Right lung (tissue), 10 donors: ENCODE measurements at places on chromosomes 1 and 21. TPM values are rescaled to one million over a fixed set of nuclear protein-coding genes. Genes with fewer than 3 reads are reported as not detected.

DNA sequence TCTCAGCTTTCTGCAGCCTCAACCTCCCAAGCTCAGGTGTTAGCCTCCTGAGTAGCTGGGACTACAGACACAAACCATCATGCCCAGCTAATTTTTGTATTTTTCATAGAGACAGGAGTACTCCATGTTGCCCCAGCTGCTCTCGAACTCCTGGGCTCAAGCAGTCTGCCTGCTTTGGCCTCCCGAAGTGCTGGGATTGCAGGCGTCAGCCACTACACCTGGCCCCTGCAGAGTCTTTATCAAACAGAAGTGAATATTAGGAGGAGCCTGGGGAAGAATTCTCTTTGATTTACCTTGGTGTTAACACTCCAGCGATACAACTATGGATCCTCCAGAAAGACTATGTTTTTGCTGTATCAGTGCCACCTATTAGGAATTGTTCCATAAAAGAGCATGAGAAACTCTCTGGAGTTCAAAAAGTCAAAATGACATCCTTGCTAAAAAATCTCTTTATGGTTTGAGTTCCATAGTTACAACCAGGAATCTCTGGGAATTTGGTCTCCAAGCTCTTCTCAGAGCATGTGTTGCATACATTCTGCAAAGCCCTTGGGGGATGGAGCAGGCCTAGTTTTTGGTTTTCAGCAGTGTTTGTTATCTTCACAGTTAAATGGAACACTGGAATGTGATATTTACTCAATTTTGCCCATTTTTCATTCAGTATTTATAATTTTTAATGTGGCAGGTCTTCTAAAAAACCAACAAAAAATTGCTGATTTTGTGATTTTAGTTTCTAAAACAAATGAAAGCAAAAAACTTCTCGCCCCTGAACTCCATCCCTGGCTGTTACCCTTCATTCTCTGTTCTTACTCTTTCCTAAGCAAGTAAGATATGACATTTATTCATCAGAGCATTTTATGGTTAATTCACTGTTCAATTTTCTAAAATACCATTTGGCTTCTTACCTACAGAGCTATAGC is 77.3 kb downstream of the OLFML2B start:
- no peak for DNase-seq

DNA sequence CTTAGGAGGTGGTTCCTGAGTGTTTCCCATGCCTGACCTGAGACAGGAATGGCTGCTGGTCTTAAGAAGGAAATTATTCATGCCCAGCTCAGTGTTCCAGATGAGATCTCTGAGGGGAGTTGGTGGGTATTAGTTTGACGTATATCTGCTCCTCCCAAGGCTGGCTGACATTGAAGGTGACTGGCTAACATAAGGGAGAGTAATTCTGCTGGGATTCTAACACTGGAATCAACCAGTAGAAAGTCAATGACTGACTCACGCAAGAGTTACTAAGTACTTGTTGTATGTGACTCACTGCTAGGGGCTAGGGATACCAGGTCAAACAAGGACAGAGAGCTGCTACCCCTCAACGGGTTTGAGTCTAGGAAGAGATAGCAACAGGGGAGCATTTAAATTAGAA is 177.3 kb downstream of the CACNA1E start:
- no peak for DNase-seq

- DNase-seq: no peak
Observed at GRCh38 chr1:9842073-9842711, 18.4 kb upstream of the CLSTN1 start.

DNA sequence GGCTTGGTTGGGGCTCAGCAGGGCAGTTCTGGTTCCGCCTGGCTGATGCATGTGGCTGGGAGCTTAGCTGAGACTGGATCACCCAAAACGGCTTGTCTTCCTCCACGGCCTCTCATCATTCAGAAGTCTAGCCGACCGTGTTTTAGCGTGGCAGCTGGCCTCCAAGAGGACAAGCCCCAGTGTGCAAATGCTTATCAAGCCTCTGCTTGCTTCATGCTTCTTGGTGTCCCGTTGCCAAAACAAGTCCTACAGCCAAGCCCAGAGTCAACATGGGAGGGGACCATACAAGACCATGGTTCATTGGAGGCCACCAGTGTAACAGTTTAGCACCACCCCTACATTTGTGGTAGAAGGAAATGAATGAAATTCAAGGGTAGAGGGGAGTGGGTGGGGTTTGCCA is 10.5 kb upstream of the KDF1 start:
- no peak for DNase-seq

DNA sequence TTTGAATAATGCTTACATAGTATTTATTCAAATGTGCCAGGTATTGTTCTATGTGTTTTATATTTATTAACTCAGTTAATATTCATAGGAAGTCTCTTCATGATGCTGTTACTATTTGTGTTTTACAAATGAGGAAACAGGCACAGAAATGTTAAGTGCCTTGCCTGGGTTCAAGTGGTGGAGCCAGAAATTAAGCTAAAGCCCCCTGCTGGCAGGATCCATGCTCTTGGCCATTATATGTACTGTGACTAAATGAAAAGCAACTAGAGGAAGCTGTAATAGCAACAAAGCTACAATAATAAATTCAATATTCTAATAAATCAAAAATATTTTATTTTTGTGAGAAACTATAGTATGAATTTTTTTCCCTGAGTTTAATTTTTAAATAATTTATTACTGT is 30.0 kb downstream of the IARS2 start:
- no peak for DNase-seq

DNA sequence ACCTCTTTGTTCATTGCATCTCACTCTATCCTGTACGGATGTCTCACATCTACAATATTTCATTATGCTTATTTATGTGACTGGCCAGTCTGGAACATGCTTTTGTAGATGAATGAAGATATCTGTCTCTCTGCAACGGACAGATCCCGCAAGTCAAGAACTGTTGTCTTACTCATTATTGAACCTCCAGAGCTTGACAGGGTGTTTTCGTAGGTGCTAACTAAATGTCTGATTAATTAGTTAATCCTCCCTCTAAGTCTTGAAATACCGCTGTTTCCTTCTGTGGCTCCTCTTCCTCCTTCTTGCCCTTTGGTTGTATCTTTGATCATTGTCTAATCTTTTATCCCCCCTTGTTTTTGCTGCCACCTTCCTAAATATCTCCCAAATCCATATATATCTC is 3.2 kb upstream of the C1orf162 start:
- no peak for DNase-seq

GRCh38 chr1:9820521-9820920 is 3.2 kb downstream of the CLSTN1 start:
- no peak for DNase-seq

Gene ELF3
- polyA plus RNA-seq: 63.4 TPM

GRCh38 chr1:31881688-31882000 is 56.5 kb downstream of the PTP4A2 start:
- no peak for DNase-seq

GRCh38 chr1:85464497-85465098 is 361 bp downstream of the DDAH1 start:
- DNase-seq: peak; percentile 56

DNA sequence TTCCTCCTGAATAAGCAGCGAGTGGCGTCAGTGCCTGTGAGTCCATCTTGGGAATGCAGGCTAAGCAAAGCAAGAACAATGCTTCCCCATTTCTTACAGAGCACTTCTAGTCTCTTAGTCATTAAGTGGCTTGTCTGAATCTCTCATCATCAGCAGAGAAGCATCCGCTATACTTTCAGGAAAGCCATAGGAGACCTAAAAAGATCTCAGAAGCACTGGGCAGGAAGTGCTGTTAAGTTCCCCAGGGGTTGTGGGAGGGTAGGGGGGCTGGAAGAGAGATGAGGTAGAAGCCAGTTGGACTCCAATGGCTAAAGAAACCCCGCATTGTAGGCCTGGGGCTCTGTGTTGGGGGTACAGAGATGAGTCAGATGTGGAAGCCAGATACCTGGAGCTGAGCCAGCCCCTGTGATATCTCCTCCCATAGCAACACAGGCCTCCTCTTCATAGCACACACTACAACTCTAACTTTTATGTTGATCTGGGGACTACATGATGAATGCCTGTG is 44.9 kb downstream of the SYT6 start:
- DNase-seq: no peak

- DNase-seq: no peak
Observed at GRCh38 chr1:26862781-26863684, at the start of gene SFN. SFN (plus strand) TSS chr1:26863149; CDS start chr1:26863213, 64 bp downstream.

DNA sequence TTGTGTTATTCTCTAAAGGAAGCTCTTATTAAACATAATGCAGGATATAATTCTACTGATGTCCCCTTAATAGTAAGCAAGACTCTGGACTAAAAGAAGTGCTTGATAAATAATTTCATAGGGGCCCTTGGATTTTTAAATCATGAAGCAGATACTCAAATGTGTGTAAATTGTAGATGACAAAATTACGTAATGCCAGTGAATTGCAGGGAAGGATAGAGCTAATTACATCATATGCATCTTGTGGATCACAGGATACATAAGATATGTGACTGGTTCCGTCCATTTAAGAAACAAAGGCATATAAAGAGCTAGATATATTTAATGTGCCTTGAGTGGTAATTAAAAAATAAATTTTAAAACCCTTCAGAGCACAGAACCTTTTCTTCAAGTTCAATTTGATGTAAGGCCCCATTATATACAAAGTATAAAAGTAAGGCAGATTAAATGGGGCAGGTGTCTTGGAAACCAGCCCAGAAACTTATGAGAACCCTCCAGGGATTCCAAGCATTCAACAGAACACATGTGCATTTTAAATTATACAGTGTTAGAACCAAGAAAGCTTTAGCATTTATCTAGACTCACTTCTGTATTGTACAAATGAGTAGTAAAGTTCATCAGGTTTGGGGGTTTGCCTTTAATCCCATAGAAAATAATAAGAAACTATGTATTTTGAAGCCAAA is 190.4 kb downstream of the NCAM2 start:
- DNase-seq: no peak

- DNase-seq: no peak
Observed at GRCh38 chr1:43319766-43320165, 17.9 kb upstream of the MPL start.

DNA sequence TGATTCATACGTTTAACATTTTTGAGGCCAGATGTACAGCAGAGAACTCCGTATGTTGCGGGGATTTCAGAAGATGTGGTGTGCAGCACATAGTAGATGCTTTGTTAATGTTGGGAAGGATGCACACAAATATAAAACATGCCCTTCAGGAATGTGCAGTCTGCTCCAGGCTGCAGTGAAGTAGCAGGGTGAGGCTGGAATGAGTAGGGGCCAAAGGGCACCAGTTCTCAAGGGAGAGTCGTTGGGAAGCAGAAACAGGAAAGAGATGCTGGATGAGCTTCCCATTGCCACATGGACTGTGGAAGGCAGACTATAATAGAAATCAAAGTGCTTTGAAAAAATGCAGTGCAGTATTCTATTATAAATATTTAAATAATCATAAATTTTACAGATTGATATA is 126.9 kb downstream of the NOS1AP start:
- no peak for DNase-seq

Gene CLCNKA
- 1.0 TPM for polyA plus RNA-seq

Gene CREG1
- polyA plus RNA-seq: 95.2 TPM

GRCh38 chr21:43321111-43321510 is 105.8 kb downstream of the SIK1 start:
- no peak for DNase-seq

DNA sequence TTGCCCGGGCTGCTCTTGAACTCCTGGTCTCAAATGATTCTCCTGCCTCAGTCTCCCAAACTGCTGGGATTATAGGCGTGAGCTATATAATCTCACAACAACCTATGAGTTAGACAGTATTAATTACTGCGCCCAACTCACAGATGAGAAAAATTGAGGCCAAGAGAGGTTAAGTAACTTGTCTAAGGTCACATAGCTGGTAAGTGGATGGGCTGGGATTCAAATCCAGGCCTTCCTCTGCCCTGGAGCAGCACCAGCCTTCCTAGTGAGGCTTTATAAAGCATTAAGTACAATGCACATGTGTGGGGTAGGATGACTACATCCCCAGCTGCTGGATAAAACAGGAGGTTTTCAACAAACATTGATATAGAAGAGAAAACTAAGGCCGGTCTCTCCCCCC is 15.1 kb downstream of the E2F2 start:
- DNase-seq: no peak

DNA sequence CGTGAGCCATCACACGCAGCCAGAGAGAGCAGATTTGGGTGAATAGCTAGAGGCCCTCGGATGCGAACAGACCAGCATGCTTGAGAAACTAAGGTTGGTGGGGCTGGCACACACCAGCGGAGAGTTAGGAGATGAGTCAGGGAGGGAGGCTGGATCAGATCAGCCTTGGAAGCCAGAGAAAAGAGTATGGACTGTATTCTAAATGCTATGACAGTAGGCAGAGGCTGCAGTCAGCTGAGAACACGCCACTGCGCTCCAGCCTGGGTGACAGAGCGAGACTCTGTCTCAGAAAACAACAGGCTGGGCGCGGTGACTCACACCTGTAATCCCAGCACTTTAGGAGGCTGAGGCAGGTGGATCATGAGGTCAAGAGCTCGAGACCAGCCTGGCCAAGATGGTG is 4.0 kb upstream of the PLEKHM2 start:
- no peak for DNase-seq

- DNase-seq: no peak
Observed at GRCh38 chr1:157976888-157977287, 16.6 kb upstream of the KIRREL1 start.

Gene KRTAP20-3
- polyA plus RNA-seq: not detected

GRCh38 chr1:93675931-93676330 is 5.7 kb downstream of the BCAR3 start:
- no peak for DNase-seq

DNA sequence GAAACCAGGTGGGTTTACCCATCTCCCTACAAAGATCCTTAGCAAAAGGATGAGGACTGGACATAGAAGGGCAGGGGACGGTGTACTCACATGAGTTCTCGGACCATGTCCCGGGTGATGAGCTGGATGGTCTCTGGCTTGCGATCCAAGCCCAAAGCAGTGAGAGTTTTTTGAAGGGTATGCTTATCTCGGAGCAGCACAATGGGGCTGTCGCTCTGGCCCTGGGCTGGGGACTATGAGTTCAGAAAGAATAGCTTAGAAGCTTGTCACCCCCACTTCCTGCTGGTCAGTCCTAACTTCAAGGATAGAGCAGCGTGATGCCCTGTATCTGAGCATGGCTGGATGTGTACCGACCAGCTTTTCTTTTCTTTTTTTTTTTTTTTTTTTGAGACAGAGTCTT is 9.6 kb downstream of the CFAP45 start:
- DNase-seq: no peak

Gene KCNA3
- polyA plus RNA-seq: 1.5 TPM

- peak; percentile 42 for DNase-seq
Observed at GRCh38 chr1:26164036-26164860, 4.5 kb downstream of the C1orf232 start.

GRCh38 chr1:186987769-186988168 is 159.0 kb downstream of the PLA2G4A start:
- DNase-seq: no peak

GRCh38 chr1:220873868-220874655 is 5.2 kb upstream of the HLX start:
- peak; percentile 74 for DNase-seq

- DNase-seq: no peak
Observed at GRCh38 chr1:70220517-70221237, 503 bp upstream of the SRSF11 start.

- DNase-seq: no peak
Observed at GRCh38 chr1:227654858-227655752, 80.0 kb downstream of the JMJD4 start.

Gene IPO13
- 15.8 TPM for polyA plus RNA-seq

- DNase-seq: no peak
Observed at GRCh38 chr21:37711286-37711829, 204.9 kb downstream of the KCNJ6 start.

GRCh38 chr1:227828786-227829185 is 13.3 kb downstream of the PRSS38 start:
- DNase-seq: no peak
